ENCODE measurements at places on chromosomes 3 and 15.

DNA sequence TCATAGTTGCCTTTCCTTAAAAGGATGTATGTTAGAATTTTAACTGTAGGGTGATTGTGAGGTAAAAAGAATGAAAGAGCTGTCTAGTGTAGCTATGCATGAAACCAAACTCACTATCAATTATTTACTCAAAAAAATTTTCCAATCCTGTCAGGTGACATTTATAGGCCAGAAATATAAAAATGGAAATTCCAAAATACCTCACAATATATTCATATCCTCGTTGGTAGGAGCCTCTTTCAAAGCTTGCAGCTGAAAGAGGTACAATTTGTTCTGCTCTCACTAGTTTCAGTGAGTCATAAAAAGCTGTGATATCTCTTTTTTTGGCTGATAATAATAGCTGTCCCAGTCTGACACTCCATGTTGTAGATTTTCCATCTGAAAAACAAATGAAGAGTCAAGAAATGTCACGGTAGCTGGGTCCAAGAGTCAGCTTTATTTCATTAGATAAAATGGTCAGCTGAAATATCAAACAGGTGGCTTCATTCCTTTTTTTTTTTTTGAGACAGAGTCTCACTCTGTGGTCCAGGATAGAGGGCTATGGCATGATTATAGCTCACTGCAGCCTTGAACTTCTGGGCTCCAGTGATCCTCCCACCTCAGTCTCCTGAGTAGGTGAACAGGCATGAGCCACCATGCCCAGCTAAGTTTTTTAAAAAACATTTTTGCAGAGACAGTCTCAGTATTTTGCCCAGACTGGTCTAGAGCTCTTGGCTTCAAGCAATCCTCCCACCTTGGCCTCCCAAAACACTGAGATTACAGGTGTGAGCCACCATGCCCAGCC lies 50.8 kb upstream of the XRN1 start:
- DNase-seq, result no peak

DNA sequence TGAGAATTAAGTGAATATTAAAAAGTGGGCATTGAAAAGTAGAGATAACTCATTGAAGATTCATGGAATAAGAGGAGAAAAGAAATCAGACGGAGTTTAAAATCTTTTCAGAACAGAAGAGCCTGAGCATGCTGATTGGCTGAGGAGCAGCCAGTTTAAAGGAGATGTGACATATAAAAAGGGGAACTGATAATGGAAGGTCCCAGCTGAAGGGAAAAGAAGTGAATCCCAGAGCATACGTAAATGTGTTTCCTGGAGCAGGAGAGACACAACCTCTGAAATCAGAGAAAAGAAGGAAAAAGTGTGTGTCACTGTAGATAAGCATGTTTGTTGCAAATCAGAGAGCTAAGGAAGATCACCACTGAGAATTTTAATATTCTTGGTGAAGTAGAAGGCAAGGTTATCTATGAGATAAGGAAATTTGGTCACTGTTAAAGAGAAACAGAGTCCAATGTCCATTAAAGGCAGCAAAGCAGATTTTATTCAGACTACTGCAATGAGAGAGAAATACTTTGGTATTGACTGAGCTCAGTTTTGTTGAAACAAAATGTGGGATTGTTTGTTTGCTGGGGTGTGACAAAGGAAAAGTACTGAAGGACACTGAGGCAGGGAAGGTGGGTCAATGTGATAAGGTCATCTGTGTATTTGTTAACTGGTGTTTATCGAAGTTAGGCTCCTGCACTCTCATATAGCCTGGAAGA lies 84.6 kb upstream of the WDR72 start:
- no peak for DNase-seq

- no peak for DNase-seq
Measured at GRCh38 chr3:152508705-152509104, 240.0 kb downstream of the MBNL1 start.

GRCh38 chr15:54518156-54518882 lies 540.1 kb downstream of the UNC13C start:
- no peak for DNase-seq

DNA sequence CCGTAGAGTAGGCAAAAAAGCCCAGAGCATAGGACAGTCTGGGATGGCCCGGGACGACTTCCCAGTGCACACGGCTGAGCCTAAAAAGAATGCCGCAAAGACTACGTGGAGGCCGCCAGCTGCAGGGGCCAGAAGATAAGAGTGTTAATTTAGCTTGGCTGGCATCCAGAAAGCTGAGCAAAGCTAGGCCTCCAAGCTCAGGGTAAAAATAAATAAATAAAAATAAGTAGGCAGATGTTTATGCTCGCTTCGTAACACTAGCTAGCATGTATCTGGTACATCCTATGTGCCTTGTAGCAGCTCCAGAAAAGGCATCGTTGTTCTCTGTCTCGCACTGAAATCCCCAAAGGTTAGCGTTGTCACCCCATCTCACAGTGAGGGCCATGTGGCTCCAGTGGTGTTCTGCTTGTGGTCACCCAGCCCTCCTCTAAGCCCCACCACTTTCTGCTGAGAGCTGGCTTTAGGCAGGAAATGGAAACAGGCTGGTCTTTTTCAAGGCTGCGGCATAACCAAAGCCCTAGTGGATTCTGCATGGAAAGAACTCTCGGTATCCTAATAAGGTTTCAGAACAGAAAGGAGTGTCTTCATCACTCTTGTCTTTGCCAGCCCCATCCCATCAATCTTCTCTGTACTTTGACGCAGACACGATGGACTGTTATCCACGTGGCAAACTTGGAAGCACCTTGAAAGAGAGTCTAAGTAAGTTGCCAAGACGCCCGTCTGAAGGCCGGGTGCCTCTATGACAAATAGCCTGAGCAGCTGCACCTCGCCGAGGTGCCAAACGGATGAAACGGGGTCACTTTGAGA lies 58.1 kb upstream of the MEF2A start:
- DNase-seq, result no peak

- DNase-seq, result no peak
Measured at GRCh38 chr3:171874251-171874681, 31.1 kb downstream of the TMEM212 start.
